Neural progenitor cell (in vitro differentiated cells): ENCODE measurements at places on chromosomes 2 and 18. TPM values are rescaled to one million over a fixed set of nuclear protein-coding genes. Genes with fewer than 3 reads are reported as not detected.

The QPCT gene
- 0.19 TPM in 1 of 2 replicates, not detected in the other for total RNA-seq

- DNase-seq = no peak
Measured at GRCh38 chr2:85429213-85429923, 10.9 kb downstream of the SH2D6 start.

- no peak for DNase-seq
Measured at GRCh38 chr2:32372519-32373182, 15.8 kb downstream of the BIRC6 start.

The IL1R1 gene
- total RNA-seq = 0.34 and 1.7 TPM in 2 replicates
